NCI-H1930 (cell line): ENCODE measurements at places on chromosomes 1 and 21.

DNA sequence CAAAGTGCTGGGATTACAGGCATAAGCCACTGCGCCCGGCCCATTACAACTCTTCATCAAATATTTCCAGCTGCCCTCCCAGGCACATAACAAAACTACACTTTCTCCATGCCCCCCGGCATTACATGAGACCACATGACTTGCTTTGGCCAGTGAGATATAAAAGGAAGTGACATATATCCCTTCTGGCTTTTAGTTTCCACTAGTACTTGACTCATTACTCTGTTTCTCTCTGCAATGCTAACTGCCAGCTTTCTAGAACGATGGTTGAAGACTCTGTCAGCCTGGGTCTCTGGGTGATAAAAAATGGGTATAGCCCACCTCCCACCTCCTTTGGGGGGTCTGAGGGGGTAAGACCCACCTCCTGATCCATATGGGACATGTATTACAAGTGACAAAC is 24.2 kb downstream of the ABL2 start:
- DNase-seq = no peak

DNA sequence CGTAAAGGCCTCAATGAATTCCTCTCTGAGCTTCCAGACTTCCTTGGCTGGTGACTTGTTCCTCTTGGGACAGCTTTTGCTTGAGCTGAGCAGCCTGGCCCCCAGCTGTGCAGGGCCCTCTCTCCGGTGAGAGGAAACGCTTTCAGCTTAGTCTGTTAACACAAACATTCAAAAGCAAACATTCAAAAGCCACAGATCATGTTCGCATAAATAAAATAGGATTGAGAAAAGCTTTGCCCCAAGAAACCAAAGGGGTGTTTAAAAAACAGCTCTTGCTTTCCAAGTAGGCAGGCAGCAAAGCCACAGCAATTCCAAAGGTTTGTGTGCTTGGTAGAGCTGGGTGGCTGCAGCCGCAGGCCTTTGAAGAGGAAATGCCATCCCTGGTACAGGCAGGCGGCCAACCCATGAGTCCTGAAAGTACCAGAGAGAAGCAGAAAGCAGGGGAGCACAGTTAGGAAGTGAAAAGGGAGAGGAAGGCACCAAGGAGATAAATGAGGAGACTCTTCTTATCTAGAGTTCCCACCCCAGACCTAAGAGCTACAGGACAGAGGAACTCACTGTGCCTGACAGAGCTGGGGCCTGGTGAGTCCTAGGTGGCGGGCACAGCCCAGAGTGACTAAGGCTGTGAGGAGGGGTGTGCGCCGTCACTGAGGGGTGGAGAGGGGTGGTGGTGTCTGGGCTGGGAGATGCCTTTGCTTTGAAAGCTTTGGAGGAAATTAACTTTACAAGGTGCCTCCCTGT is 48.4 kb downstream of the CCN1 start:
- no peak for DNase-seq

GRCh38 chr1:119385650-119386049 is 17.1 kb downstream of the HAO2 start:
- DNase-seq = no peak

DNA sequence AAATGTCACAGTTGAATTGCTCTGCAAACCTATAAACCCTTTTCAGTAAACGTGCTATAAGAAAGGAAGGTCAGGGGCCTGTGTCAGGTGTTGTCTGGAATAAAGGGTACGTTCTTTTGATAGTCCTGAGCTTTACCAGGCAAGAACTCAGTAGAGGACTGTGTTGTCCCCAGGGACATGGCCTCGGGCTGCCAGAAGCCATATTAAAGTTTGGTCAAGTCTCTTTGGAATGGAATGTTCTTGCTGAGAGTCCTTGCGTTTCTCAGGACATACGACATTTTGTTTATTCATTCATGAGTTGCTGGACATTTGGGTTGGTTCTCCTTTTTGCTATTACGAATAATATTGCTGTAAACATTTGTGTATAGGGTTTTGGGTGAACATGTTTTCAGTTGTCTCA is 16.8 kb downstream of the VPS13D start:
- DNase-seq = no peak

DNA sequence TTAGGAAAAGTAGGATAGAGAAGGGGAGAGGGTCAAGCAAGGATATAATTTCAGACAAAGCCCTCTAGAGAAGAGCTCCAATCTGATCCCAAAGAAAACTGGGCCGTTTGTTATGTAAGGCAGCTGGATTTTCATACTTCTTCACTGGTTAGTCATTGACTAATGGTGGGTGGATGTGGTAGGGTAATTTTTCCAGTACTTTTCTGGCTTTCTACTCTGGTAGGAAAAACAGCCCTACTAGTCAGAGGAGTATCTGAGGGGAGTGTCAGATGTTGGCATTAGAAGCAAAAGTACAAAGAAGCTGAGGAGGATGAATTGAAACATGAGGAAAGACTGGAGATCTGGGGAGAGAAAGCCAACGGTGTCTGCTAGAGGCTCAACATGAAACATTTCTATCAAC is 145.3 kb downstream of the TNFSF18 start:
- no peak for DNase-seq
